Upper lobe of left lung (tissue), 6 donors: ENCODE measurements at places on chromosomes 13 and 19. TPM values are rescaled to one million over a fixed set of nuclear protein-coding genes. Genes with fewer than 3 reads are reported as not detected.
A peak's percentile ranks its signal among the peaks of the same experiment; 100 is the strongest.

GRCh38 chr13:112587212-112587763 is 665 bp downstream of the TUBGCP3 start:
- H3K4me1 ChIP-seq, result peaks cover 17% of the 10 kb centered on the region
- no peaks in the 10 kb centered on the region for H3K27me3 ChIP-seq
- H3K36me3 ChIP-seq, result no peaks in the 10 kb centered on the region
- DNase-seq, result peak; percentile 90
- H3K4me3 ChIP-seq, result peak overlapping the region; percentile 70

DNA sequence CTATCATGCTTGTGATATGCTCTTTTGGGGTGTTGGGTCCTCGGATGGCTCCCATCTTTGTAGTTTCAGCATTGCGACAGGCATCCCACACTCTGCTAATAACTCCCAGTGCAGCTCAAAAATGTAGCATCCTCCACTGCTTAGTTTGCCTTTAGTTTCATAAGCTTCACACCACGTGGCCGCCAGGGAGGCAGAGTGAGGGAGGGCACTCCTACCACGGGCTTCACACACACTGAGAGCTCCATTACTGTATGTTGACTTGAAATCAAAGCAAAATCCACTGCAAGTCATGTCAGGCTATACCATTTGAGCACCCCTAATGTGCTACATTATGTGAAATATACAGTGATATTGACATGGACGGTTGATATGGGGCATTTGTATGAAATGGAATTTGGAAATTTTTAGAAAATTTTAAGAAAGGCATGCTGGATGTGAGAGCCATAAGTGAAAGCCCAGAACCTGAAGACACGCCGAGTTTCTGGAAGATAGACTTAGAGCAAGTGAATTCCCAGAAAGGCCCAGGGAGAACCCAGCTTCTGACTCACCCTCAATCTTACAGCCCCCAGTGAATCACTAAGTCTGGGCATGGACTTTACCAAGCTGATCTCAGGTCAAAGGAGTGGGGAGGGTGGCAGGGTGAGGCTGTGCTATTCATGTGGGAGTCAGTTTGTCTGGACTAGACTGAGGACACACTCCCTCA is 94.1 kb downstream of the HSPH1 start:
- H3K4me3 ChIP-seq, result no peak overlapping the region
- no peak overlapping the region for H3K27ac ChIP-seq
- H3K27me3 ChIP-seq, result no peaks in the 10 kb centered on the region
- no peaks in the 10 kb centered on the region for H3K4me1 ChIP-seq
- no peaks in the 10 kb centered on the region for H3K36me3 ChIP-seq
- no peak for DNase-seq

GRCh38 chr13:22121146-22121739 is 450.4 kb downstream of the FGF9 start:
- DNase-seq, result no peak
- H3K4me1 ChIP-seq, result no peaks in the 10 kb centered on the region
- H3K36me3 ChIP-seq, result no peaks in the 10 kb centered on the region

DNA sequence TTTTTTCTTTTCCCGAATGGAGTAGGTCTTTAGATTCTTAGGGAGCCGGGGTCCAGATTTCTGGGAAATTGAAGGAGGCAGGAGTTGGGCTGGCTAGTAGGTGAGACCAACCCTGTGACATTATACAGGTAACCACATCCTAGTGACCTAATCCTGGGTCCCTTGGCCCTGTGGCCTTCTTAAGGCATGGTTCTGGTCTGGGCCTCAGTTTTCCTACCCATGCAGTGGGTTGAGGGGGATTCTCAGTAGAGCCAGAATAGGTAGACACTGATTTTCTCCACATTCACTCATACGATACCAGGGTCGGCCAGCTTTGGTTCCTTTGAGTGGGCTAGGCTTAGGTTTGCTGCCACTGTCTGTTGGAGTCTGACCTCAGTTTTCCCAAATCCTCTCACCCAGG is 7.2 kb downstream of the PPFIA3 start:
- H3K4me3 ChIP-seq, result no peak overlapping the region
- H3K27ac ChIP-seq, result no peak overlapping the region
- H3K27me3 ChIP-seq, result no peaks in the 10 kb centered on the region
- peaks cover 6% of the 10 kb centered on the region for H3K4me1 ChIP-seq

DNA sequence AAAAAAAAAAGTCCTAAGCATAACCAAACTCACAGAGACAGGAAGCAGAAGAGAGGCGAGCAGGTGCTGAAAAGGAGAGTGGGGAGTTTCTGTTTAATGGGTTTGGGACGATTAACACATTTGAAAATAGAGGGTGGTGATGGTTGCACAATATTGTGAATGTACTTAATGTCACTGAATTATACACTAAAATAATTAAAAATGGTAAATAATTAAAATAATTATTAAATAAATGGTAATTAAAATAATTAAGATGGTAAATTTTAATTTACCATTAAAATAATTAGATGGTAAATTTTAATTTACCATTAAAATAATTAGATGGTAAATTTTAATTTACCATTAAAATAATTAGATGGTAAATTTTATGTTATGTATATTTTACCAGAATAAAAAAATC is 74.8 kb upstream of the XPO4 start:
- H3K27ac ChIP-seq, result no peak overlapping the region
- no peak overlapping the region for H3K4me3 ChIP-seq
- no peak for DNase-seq

The DHDH gene
- total RNA-seq, result 1.9 TPM

The CLEC4G gene
- total RNA-seq, result not detected
